ENCODE measurements at places on chromosomes 2 and 18.

DNA sequence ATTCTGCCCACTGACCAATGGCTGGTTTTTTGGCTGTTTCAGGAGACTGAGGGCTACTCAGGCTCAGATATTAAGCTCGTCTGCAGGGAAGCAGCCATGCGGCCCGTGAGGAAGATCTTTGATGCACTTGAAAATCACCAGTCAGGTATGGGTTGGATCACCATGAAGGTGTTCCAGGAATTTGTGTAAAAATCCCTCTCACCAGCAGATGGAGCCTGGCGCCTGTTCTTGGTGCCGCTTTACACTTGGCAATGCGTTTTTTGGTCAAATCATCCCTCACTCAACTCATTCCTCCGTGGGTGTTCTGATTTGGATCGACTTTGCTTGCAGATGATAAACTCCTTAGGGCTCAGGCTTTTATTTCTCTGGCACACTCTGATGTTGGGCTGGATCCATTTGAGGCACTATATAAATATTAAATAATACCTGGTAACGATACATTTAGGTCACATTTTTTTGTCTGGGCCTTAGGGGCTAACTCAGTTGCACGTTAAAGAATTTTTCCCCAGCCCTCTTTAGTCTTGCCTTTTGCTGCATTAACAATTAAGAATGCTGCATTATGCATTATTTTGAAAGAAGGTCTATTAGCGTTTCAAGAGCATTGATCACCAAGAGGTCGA is 50.0 kb downstream of the HDHD2 start:
- DNase-seq, result peak; percentile 55

GRCh38 chr18:3103576-3103975 is 90.6 kb upstream of the LPIN2 start:
- DNase-seq, result no peak

DNA sequence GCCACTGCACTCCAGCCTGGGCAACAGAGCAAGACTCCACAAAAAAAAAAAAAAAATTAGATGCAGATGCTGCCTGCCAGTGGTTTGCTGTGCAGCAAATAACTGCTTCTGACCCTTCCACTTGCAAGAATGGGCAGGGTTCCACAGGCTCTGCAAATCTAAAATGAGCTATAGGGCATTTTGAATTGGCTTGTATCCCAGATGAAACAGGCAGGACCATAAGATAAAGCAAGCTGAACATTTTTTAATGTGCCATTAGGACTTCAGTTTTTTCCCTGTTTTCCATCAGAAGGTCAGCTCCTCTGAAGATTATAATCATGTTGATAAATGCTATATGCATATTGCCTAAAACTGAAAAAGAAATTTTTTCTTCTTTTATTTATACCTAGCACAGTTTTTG is 15.7 kb upstream of the FZD7 start:
- no peak for DNase-seq

GRCh38 chr2:238162251-238162845 is 3.6 kb downstream of the ERFE start:
- DNase-seq, result no peak

All from RKO (cell line).